ENCODE measurements at places on chromosomes 12 and 14. TPM values are rescaled to one million over a fixed set of nuclear protein-coding genes. Genes with fewer than 3 reads are reported as not detected.

LHX5 gene
- total RNA-seq: 0.02 TPM

GRCh38 chr14:60753264-60754119 lies 18.9 kb downstream of the MNAT1 start:
- peak; percentile 47 for DNase-seq

GRCh38 chr14:43894534-43894933 lies 612.5 kb downstream of the FSCB start:
- no peak for DNase-seq

GPRC5D gene
- total RNA-seq: not detected

KRT7 gene
- 3.0 TPM for total RNA-seq

KRT79 gene
- total RNA-seq: not detected

- no peak for DNase-seq
Observed at GRCh38 chr12:85979641-85980040, 105.5 kb downstream of the NTS start.

DNA sequence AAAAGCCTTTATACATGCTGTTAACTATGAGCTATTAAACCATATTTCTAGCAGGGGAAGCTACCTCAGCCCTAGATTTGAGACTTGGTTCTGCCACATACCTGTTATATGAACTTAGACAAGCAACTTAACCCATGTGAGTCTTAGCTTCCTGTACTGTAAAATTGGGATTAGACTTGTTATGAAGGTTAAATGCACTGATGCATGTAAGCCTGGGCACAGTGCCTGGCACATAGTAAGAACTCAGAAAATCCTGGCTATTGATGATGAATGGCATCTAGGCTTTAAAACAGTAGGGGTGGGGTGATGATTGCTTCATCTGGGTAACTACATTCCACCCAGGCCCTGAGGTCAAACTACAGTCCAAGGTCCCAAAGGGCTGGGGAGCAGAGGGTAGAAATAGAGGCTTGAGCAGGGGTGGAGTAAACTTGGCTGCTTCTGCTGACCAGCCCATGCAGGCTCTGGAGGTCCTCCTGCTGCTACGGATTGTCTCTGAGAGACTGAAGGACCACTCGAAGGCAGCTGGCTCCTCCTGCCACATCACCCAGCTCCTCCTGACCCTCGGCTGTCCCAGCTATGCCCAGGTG lies 11.3 kb downstream of the ESPL1 start:
- no peak for DNase-seq

ARMH4 gene
- total RNA-seq: 0.91 TPM

GRCh38 chr12:18496156-18496555 lies 234.8 kb downstream of the PIK3C2G start:
- no peak for DNase-seq

DNA sequence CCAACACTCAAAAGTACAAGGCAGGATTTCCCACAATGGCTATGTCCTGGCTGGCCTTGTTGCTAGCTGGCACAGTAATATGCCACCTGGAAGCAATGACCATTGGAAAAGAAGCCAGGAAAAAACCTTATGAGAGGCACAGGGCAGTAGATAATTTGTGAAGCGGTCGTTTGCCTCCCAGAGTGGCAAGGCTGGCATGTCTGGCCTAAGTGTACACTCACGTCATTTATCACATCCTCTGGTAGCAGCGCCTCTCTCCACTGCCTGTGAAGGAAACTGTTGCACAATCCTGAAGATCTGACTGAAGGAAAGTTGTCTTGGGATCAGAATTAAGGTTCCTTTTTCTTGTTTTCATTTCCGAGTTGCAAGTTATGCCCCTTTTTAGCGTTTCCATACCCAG lies 408.5 kb downstream of the ZFP36L1 start:
- no peak for DNase-seq

- no peak for DNase-seq
Observed at GRCh38 chr14:56814969-56815700, 4.9 kb upstream of the OTX2 start.

HHIPL1 gene
- total RNA-seq: 1.2 TPM

- no peak for DNase-seq
Observed at GRCh38 chr12:59867055-59867454, 271.2 kb downstream of the SLC16A7 start.

GYS2 gene
- not detected for total RNA-seq

DNA sequence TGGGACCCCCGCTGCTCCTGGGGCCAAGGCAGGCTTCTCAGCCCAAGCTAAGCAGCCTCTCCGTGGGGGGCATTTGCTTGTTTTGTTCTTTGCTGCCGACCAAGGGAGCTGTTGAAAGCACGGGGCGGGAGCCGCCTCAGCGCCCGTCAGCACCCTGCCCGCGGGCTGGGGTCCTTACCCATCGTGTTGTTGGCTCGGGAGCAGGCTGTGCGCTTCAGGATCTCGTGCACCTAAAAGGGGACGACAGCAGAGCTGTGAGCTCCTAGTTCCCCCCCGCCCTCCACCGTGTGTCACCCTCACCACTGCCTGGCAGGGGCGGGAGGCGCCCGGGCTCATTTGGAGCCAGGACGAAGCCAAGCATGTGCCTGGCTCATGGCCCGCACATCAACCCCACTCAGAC lies 117.5 kb downstream of the ANO2 start:
- DNase-seq: no peak

OR6C1 gene
- total RNA-seq: not detected

DNA sequence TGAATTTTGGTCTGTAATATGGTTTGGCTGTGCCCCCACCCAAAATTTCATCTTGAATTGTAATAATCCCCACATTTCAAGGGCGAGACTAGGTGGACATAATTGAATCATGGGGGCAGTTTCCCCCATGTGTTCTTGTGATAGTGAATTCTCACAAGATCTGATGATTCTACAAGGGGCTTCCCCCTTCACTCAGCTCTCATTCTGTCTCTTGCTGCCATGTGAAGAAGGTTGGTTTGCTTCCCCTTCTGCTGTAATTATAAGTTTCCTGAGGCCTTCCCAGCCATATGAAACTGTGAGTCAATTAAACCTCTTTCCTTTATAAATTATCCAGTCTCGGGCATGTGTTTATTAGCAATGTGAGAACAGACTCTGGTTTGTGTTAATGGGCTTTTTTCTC lies 5.9 kb downstream of the LRRC9 start:
- DNase-seq: no peak

GPR84 gene
- total RNA-seq: not detected
